ENCODE measurements at places on chromosomes 4 and X.
A peak's percentile ranks its signal among the peaks of the same experiment; 100 is the strongest.

- no peak for DNase-seq
Observed at GRCh38 chr4:3245676-3246075, 3.3 kb upstream of the MSANTD1 start.

GRCh38 chr4:118947095-118947494 lies 58.4 kb downstream of the SYNPO2 start:
- no peak for DNase-seq

- DNase-seq: peak; percentile 25
Observed at GRCh38 chr4:74675673-74676279, 118.5 kb downstream of the BTC start.

GRCh38 chr4:9970399-9971011 lies 50.8 kb downstream of the SLC2A9 start:
- no peak for DNase-seq

GRCh38 chr4:107991945-107992630 lies 2.4 kb downstream of the HADH start:
- no peak for DNase-seq

GRCh38 chrX:129980540-129981199 lies 1.8 kb upstream of the BCORL1 start:
- DNase-seq: peak; percentile 36

GRCh38 chr4:186132577-186133242 lies 28.2 kb downstream of the FAM149A start:
- peak; percentile 31 for DNase-seq

DNA sequence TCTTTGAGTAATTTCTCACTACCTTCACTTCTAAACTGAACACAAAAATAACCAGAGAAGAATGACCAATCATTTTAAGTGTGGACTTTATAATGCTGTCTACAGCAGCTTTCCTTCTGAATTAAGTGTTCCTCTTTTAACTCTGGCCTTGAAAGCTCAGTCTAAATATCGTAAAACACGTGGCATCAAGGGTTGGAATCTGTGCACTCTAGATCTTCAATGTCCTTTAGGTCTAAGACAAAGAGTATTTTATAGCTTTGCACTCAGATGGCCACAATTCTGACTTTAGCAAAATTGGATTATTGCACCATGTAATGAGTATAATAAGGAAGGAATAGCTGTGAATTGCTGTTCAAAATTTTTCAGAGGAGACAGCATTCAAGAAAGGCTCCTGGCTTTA lies 197.1 kb upstream of the UGT8 start:
- no peak for DNase-seq

GRCh38 chrX:41178201-41178600 lies 93.0 kb downstream of the USP9X start:
- DNase-seq: no peak

- DNase-seq: no peak
Observed at GRCh38 chrX:134806707-134807038, 148.4 kb upstream of the PLAC1 start.

GRCh38 chr4:123889507-123889906 lies 492.9 kb downstream of the SPRY1 start:
- DNase-seq: no peak

- no peak for DNase-seq
Observed at GRCh38 chr4:18676526-18676915, 655.0 kb upstream of the LCORL start.

DNA sequence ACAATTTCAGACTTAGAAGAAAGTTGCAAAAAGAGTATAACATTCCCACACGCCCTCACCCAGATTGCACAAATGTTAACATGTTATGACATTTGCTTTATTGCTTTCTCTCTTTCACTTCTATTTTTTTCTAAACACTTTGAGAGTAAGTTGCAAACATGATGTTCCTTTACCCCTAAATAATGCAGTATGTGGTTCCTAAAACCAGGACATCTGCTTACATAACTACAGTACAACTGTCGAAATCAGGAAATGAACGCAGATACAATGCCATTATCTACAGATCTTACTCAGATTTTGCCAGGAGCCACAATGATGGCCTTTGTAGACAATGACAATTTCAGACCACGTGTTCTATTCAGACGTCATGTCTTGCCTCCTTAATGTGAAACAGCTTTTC lies 22.4 kb downstream of the SH3TC1 start:
- no peak for DNase-seq

DNA sequence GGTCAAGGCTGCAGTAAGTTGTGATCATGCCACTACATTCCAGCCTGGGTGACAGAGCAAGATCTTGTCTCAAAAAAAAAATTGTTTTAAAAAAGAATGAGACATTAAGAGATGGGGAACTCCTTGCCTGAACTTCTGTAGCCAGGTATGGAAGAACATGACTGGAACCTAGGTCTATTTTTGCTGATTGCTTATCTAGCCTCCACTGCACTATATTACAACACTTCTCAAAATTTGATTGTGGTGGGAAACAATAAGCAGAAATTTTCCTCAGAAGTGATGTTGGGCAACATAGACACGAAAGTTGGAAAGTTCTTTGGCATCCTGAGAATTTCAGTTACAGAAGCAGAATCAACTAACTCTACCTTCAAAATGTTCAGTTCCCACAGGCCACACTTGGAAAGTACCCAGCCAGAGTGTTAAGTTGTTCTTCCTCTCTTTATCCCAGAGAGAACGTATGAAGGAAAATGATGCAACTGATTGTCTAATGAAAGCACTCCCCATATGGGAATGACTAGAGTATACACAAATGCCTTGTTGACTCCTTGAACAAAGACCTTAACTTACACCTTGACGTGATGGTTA lies 50.0 kb downstream of the LUZP4 start:
- no peak for DNase-seq

DNA sequence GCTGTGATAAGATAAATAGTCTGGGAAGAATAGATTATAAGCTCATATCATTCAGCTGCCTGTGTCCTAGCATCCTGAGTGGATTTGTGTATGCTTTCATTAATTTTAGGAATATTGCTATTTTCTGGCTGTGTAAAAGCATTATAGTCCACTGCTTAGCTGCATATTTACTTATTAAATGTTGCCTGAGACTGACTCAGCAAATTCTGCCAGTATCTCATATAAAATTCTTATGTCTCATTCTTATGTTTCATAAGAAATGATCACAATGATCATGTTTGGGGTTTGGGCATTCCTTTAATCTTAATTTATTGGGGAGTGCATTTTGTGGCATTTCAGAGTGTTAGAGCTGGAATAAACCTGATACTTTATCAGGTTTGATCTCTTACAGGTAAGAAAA lies 34.9 kb downstream of the RASSF6 start:
- no peak for DNase-seq

DNA sequence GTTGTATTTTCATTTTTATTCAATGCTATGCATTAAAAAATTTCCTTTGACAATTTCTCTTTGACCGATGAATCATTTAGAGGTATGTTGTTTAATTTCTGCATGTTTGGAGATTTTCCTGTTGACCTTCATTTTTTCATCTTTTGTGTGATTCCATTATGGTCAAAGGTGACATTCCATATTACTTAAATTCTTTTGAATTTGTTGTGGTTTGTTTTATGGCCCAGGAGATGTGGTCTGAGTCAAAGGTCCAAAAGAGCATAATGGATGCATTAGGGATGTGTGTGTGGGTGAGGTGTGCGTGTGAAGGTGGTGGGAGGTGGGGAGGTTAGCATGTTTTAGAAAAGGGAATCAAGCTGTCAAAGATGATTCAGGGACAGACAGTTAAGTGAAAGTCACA lies 76.0 kb upstream of the GIMD1 start:
- no peak for DNase-seq

DNA sequence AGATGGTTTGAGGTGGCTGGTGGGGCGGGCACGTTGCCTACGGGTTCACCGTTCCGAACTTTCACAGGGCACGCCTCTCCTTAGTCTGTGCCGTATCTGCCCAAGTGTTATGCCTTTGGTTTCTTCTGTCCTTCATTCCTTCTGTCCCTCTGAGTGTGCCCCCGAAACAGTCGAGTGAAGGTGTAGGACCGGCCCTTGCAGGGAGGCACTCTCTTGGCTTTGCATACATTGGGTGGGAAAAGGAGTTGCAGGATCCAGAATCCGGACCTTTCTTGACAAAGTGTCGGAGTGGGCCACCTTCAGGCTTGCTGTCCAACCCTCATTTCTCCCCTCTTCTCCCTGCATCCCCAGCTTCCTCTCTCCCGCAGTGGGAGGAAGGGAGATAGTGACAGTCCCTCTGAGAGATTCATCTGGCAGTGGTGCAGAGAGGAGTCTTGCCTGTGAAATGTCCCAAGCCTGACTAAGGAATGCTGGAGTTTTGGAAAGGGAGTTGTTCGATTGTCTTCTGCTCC lies 569 bp downstream of the ARFIP1 start:
- DNase-seq: no peak

DNA sequence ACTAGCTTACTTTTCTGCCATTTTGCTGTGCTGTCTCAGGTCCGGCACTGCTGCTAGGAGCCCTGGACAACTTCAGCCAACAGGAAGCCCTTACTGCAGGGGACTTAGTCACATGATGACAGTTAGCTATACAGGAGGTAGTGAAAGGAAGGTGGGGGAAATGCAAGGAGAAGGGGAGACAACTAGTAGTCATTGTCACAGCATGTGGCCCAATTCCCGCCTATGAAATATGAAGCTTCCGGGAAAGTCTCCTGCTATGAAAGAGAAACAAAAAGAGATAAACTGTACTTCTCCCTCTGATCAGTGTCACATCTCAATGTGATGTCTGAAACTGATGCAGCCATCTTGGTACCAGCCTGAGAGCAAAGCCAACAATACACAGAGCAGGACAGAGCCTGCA lies 71.6 kb downstream of the AMELX start:
- DNase-seq: no peak

- no peak for DNase-seq
Observed at GRCh38 chr4:151197247-151197646, 79.7 kb upstream of the PRSS48 start.

DNA sequence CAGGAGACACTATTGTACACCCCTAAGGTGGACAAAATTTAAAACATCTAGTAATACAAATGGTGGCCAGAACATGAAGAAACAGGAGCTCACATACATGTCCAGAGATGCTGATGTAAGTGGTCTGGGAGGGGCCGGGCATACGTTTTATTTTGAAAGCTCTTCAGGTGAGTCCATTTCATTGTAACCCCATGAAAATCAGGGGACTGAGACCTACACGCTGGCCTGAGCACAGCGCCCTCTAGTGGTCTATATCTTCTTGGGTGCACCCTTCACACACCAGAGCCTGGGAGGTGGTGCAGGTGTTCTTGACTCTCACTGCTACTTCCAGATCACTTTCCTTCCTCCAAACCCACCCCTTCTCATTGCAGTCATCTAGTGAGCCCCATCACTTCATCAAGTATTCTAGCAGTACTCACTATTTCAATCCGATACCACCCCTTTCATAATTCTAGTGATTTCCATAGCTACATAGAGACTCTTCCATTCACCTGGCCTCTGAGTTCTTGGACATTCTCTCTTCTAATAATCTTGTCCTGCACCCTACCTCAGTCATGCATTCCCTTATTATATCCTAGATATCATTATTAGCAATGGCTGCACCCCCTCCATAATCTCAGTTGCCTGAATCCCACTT lies 4.3 kb upstream of the TLR6 start:
- DNase-seq: peak; percentile 43

GRCh38 chr4:184448821-184449220 lies 25.5 kb downstream of the IRF2 start:
- peak; percentile 29 for DNase-seq

DNA sequence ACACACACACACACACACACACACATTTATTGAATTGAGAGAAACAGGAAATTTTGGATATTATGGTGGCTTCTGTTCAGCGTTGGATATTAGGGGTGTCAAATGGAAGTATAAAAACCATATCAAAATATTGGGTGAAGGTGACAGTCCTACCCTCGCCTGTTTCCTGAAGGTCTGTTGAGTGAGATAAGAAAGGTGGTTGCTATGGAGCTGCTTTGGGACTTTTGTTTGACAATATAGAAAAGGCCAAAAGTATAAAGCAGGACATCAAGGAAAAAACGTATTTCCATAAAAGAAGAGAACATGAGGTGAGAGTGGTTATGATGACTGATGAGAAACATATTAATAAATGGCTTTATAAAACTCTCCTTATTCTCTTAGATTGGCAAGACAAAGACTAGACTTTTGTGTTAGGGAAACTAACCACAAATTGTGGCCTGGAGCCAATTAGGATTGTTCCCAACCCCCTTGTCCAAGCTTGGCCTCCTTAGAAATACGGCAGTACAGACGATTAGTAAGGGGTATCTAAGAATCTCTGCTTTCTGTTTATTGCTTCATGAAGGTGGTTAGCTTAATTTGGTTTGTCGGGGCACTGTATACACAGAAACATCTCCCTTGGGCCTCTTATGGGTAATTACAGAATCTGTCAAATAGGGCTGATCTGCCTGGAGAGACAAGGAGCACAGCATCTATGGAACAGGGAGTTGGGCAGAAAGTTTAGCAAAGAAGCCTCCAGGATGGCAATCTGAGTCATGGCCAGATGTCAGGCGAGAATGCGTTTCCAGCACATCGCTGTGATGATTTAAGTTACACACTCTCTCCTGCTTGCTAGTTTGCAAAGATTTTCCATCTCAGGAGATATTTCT lies 198.0 kb downstream of the CBR4 start:
- DNase-seq: no peak

DNA sequence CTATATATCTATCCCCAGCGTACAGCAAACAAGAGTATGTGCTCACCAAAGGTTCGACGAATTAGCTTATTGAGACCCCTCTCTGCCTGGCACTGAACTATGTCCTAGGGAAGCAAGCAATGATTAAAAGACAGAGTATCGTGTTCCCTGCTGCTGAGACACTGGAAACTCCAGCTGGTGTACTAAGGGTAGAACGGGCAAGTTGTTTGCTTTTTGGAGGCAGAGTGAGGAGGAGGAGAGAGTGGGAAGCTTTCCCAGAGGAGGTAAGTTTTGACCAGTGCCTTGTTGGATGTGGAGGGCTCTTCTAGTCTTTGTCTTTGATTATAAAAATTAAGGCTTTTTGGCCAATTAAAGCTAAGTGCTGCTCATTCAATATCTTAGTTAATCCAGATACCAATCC lies 61.7 kb downstream of the PJA1 start:
- no peak for DNase-seq

DNA sequence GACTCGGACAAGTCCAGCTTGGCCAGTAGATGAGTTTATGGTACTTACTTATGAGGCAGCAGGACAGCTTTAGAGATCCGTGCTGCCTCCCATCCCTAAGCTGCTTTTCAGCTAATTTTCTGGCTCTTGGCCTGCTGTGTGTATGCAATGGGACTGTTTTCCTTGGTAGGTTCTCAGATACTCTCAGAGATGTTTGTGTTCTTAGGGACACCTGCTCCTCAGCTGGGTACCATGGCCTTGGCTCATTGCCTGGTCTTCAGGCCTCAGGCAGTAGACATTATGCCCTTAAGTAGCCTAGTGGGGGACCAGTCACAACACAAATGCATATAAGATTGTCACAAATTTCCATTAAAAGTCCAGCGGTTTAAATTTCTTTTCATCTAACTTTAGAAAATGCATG lies 688.0 kb downstream of the PCDH7 start:
- DNase-seq: no peak

- DNase-seq: no peak
Observed at GRCh38 chr4:7415927-7416686, 18.6 kb downstream of the PSAPL1 start.

- DNase-seq: no peak
Observed at GRCh38 chrX:15960237-15960636, 105.6 kb upstream of the AP1S2 start.

- no peak for DNase-seq
Observed at GRCh38 chrX:105221374-105221773, 880 bp upstream of the TEX13A start.
